NT2/D1 (cell line): ENCODE measurements at places on chromosomes 1 and 21.

- DNase-seq: no peak
Observed at GRCh38 chr1:232105561-232105960, 479.0 kb downstream of the DISC1 start.

DNA sequence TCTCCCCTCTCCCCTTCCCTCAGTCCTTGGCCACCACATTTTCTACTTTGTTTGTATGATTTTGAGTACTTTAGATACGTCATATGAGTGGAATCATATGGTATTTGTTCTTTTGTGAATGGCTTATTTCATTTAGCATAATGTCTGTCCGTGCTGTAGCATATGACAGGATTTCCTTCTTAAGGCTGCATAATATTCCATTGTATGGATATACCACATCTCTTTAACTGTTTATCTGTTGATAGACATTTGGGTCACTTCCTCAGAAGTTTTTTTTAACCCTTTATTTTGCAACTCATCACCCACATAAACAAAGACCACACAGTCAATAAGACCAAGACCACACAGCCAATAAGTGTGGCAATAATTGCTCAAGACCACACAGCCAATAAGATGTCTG, 24.9 kb downstream of the FAM163A start:
- DNase-seq: no peak

DNA sequence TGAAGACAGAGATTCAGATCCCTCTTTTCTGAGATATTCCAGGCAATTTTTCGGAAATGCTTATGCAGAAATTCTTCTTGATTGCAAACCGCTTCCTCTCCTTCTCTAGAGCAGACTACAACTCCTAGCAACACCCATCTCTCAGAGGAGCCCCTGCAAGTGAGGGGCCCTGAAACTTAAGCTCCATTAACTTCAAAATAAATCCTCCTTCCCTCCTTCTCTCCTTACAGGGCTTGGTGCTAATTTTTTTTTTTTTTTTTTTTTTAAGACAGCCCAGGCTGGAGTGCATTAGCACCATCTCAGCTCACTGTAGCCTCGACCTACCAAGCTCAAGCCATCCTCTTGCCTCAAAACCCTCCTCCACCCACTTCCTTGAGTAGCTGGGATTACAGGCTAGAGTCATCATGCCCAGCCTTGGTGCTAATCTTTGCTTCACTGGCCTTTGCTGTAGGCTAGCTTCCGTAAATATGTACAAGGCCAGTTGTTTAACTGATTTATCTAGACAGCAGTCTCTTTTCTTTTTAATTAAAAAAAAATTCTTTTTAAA, 30.2 kb upstream of the SFPQ start:
- DNase-seq: no peak

- no peak for DNase-seq
Observed at GRCh38 chr1:207002724-207003146, 29.8 kb downstream of the C1orf116 start.
